Endodermal cell (in vitro differentiated cells): ENCODE measurements at places on chromosomes 4 and X.

DNA sequence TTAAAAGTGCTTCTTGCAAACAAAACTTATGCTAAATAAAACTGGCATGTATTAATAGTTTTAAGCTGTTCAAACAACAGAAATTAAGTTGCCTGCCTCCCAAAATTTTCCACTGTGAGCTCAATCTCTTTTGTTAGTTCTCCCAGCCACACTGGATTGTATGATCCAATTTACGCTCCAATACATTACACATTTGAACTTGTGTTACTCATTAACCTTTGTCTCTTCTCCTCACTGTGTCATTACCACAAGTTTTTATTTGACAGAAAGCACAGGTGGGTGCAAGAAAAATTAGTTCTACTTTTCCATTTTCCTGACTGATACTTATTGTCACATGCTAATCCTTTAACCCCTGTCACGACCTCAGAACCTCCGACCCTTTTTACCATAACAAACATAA is 55.5 kb downstream of the SHISA3 start:
- DNase-seq, result no peak

GRCh38 chrX:129318375-129318774 is 204.9 kb downstream of the SMARCA1 start:
- DNase-seq, result peak; percentile 54

DNA sequence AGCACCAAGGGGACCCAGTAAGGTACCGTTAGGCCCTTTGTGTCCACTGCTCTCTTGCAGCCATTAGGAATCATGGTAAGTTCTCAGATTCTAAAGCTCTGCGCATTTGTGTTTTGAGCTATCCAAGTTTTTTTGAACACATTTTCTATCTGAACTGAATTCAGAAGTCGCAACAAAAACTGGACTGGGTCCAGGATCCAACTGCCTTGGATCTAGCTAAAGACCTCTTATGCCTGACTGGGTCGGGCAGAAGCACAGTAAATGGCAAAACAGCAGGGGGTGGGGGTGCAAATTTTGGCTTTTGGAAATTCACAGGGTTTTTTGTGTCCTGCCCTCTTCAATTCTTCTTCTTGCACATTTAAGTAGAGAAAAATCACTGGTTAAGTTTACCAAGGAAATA is 30.0 kb downstream of the RCHY1 start:
- no peak for DNase-seq

GRCh38 chrX:6644411-6644810 is 109.5 kb upstream of the VCX3A start:
- peak; percentile 41 for DNase-seq
